NCI-H2171 (cell line): ENCODE measurements at places on chromosomes 12 and 14.

DNA sequence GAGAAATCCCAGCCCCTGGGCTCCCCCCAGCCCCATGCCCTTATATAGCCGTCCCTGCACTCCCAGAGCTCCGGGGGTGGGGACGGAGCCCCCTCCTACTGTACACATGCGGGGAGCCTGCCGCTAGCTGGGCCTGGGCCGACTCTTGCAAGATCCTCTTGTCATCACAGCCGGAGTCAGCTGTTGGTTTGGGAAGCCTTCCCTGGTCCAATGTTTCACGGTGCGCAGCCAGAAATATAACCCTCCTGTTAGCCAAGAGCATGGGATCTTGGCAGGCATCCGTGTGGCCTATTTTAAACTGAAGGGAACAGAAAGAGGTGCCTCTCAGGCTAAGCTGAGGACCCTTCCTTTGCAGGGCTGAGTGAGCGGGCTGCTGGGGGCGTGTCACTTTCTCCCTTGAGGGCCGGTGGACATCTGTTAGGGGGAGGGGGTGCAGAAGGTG is 175.3 kb downstream of the TSPAN9 start:
- no peak for DNase-seq

DNA sequence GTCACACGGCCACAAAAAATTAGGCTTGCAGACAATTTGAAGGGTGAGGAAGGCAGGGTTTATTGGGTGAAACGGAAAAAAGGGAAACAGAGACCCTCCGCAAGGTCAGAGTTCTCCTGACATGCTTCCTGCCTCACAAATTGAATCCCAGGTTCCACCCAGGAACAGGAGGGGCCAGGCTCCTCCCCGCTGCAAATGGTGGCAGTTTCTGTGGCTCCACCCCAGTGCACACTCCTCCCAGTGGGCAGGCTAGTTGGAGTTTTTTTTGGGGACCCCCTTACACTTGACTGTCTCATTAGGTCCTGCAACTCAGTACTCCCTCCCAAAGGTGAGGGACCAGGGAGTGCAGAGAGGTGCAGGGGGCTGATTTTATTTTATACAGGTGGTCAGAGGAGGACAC is 39.4 kb upstream of the PPP1CC start:
- no peak for DNase-seq

DNA sequence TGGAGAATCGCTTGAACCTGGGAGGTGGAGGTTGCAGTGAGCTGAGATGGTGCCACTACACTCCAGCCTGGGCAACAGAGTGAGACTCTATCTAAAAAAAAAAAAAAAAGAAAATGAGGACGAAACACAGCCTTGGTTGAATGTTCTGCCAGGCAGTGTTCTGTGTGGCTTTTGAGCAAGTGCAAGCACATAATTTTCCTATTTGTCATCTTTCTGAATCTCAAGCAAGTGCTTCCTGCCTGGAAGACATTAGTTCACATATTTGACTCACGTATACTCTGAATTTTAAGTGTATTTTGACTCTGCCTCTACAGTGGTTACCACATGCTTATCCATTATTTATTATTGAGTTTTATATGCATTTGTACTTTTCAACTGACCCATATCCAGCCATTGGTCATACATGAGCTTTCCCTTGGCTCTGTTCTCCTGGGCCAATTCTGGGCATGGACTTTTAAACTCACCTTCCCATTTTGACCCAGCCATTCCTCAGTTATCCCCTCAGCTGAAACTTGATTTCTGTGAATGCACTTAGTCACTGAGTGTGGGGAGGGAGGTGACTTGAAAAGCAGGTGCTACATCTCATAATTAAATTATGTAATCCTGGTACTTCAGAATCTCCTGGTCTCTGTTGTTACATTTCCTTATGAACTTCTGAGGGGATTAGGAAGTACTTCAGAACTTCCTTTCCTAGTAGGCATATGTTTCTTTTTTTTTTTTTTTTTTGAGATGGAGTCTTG is 8.1 kb downstream of the OR10G2 start:
- DNase-seq: no peak

DNA sequence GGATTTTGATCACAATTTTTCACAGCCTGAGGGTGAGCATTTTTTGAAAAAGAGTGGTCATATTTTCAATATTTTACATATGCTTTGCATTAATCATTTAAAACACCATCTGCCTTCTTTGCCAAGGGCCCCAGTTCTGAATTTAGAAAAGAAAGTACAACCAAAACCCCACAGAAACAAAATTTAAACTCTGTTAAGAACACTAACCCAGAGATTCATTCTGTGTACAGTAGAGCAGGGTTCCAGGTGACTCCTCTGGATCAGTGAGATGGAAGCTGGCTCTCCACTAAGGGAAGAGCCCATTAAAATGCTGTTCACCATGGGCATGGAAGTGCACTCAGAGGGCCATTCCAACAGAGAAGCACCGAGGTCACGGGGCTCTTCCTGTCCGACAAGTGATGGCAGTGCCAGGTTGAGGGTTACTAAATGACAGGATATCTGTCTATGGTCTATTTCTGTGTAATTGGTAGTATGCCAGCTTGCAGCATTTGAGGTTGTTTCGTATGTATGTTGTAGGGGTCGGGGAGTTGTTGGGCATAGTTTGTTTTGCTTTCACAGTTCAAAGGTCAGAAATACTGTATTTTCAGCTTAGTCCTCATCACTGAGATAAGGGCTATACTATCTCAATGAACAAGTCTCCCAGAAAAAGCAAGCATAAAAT is 95.9 kb downstream of the SLC35F4 start:
- DNase-seq: no peak

DNA sequence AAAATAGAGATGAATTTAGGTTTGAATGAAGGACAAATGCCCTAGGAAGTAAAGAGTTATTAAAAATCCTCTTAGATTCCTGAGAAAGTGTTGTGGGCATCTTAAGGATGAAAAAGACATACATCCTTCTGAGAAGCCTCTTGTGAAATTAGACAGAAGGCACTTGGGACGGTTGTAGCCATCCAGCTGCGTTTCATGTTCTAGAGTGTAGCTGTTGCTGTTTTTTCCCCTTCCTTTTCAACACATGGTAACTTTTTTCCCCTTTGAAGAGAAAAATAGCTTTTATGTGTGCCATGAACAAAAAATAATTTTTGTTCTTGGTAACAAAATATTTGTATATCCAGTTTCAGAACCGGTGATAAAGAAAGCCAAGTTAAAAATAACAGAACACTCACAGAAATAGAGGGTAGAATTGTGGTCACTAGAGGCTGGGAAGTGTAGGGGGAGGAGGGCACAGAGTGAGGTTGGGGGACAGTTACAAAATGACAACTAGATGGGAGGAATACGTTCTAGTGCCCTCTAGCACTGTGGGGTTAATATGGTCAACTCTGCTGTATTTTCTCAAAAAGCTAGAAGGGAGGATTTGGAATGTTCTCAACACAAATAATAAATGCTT is 58.4 kb downstream of the PTHLH start:
- DNase-seq: no peak

DNA sequence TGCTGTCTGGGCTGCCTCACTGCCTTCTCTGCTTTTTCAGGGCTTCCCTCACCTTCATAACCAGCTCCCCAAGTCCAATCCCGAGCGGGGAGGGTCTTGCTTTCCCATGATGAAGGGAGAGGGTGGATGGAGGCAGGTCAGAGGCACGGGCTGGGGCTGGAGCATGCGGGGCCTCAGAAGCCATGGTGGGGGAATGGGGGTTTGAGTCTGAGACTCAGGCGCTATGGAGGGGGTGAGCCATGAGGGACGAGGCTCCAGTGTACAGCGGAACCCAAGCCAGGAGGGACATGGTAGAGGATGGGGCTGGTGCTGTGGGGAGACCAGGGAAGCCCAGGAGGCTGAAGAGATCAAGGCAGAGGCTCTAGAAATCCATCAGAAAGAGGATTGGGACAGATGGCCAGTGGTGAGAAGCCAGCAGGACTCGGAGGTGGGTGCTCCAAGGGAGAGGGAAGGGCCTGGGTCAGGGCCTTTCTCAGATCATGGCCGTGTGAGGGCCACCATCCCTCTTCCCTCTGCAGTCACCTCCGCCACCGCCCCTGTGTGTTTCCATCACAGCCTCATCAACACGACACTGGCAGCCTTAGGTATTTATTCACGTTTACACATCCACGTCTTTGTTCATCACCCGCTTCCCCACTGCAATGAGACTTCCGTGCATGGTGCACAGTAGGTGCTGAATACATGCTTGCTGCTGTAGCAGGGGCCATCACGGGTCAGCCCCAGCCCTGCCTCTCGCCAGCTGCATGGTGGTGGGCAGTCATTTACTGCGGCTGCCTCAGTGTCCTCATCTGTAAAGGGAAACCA is 144.7 kb downstream of the ADGRD1 start:
- DNase-seq: no peak

- DNase-seq: no peak
Measured at GRCh38 chr12:108635201-108635996, 1.7 kb upstream of the SELPLG start.

DNA sequence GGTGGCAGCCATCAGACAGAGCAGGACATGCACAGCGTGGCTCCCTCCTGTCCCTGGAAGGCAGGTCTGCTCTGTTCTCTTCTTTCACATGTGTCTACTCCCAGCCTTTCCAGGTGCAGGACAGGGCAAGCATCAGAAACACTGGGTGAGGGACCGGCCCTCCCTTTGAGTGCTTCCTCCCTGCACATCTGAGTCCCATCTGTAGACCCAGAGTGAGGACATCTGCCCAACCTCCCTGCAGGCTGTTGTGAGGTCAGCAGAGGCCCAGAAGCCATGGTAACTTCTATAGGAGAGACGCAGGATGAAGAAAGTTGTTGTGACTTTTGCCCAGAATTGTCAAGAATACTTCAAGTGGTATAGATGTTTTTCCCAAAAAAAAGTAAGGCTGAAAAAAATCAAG is 282.7 kb downstream of the CACNA1C start:
- no peak for DNase-seq

DNA sequence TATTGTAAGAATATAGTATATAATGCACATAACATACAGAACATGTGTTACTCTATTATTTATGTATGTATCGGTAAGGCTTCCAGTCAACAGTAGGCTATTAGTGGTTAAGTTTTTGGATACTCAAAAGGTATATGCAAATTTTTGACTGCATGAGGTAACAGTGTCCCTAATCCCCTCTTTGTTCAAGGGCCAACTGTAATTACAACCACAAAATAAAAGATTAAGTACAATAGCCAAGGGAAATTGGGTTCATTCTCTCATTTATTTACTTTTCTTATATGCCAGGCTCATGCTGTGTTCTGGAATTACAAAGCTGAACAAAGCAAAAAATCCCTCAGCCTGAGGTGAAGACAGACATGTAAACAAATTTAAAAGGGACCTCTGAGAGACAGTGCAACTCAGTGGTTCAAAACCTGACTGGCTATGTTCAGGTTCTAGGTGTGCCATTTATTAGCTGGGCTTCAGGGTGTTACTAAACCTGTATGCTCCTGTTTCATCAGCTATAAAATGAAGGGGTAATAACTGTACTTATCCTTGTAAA is 43.4 kb upstream of the TSPAN8 start:
- no peak for DNase-seq

GRCh38 chr12:51011955-51012354 is 14.2 kb downstream of the SLC11A2 start:
- DNase-seq: no peak

- DNase-seq: no peak
Measured at GRCh38 chr12:121802485-121802842, 1.3 kb upstream of the SETD1B start.

DNA sequence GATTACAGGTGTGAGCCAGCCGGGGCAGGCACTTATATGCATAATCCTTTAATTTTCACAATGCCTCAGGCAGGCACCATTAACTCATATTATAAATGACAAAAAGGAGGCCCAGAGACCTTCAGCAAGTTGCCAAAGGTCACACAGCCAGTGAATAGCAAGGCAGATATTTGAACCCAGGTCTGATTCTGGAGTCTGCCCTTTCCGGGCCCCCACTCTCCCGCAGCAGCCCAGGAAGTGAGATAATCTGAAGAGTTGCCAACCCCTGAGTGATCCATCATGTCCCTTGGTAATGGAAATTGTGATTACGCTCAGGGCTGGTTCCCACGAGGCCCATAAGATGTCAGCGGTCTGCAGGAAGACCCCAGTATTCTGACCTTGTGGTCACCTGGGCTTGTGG is 95.3 kb upstream of the MED13L start:
- no peak for DNase-seq
